CD8-positive, alpha-beta memory T cell (primary cell): ENCODE measurements at places on chromosomes 11 and 22.

DNA sequence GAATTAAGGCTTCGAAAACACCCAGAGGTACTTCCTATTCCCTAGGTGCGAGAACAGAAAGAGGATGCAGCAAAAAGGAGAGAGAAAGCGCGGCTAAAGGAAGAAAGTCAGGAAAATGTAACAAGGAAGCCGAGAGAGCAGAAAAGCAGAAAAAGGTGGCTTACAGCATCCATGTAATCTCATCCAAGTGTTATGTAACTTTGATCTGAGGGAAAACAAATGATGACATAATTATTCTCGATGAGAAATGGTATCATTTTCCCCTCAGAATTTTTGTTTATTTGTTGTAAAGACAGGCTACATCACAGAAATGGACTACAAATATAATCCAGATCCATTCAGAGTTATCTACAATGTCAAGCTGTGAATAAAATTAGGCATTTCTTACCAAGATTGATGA is 69.1 kb upstream of the APOA1 start:
- DNase-seq: no peak

DNA sequence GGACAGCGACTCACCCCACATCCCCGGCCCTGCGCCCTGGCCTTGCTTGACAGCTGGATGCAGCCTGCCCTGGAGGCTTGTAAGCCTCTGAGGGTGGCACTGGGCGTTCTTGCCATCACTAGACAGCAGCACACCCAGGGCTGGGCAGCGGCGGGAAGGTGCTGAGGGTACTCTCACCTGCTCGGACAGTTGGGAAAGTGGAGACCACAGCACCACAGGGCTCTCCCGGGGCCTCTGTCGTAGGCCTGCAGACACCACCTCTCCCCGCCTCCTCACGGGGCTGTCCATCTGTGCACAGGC is 18.8 kb upstream of the BRSK2 start:
- no peak for DNase-seq

- no peak for DNase-seq
These were observed 8.9 kb upstream of the UCP2 start for GRCh38 chr11:73991471-73992006.

DNA sequence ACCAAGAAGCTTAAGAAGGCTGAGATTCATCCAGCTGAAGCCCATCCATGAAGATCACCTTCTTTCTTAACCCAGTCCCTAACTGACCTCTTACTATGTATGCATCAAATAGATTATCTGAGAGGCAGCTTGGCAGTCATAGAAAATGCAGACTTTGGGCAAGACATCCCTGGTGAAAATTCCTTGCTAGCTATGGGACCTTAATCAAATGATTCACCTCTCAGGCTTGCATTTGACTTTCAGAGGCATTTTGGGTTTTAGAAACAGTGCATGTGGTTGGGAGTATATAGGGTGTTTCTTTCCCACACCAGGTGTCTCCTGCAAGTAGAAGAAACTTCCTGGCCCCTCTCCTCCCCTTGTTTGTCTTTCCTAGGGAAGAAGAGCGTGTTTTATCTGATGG is 188.5 kb upstream of the ISX start:
- no peak for DNase-seq

GRCh38 chr22:25027043-25027906 is 74.8 kb downstream of the KIAA1671 start:
- DNase-seq: no peak

- no peak for DNase-seq
These were observed 47.2 kb upstream of the SYT7 start for GRCh38 chr11:61627850-61628661.

- no peak for DNase-seq
These were observed 32.7 kb downstream of the METTL15 start for GRCh38 chr11:28140689-28141455.

DNA sequence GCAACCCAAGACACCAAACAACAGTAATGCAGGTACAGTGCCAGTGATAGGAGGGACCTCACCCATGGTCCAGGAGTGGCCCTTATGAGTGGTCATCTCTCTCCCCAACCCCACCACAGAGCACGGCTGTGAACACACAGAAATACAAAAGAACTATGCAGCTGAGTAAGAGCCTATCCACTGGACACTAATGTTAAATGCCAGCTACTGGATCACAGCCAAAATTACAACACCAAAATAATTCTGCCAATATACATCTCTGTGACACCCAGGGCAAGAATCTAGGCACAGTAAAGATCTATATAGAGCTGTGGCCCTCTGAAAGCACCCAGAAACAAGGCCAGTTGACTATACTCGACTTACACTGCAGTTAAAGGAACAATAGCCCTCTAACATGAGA is 22.8 kb upstream of the GPR83 start:
- no peak for DNase-seq

DNA sequence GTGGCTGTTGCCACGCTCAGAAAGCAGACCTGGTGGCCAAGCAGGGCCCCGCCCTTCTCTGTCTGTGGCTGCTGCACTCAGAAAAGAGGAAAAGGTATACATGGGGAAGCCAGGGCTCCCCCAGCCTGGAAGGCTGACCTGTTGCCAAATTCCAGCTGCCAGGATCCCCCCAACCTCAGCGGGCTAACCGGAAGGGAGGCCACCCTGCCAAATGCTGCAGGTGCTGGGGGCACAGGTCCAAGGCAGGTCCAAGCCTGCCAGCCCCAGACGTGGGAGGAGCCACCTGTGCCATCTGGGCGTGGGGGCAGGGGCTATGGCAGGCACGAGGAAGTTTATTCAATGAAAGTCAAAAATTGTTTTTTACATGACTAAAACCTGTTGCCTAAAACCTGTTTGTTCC is 2.6 kb downstream of the NPTXR start:
- DNase-seq: no peak

DNA sequence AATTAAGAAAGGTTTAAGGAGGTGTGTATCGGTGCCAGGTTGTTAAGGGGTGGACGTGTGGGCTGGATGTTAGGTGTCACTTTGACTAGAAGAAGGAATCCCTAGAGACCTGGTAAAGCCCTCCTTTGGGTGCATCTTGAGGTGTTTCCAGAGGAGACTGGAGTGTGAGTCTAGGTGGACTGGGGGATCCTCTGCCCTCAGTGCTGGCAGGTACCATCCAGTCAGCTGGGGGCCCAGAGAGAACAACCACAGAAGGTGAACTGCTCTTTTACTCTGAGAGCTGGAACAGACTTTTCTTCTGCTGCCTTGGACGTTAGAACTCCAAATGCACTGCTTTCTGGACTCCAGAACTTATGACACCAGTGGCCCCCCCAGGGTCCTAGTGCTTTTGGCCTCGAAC is 44.0 kb downstream of the SPATA19 start:
- no peak for DNase-seq

- DNase-seq: no peak
These were observed 34.5 kb downstream of the RPUSD4 start for GRCh38 chr11:126176853-126177470.

DNA sequence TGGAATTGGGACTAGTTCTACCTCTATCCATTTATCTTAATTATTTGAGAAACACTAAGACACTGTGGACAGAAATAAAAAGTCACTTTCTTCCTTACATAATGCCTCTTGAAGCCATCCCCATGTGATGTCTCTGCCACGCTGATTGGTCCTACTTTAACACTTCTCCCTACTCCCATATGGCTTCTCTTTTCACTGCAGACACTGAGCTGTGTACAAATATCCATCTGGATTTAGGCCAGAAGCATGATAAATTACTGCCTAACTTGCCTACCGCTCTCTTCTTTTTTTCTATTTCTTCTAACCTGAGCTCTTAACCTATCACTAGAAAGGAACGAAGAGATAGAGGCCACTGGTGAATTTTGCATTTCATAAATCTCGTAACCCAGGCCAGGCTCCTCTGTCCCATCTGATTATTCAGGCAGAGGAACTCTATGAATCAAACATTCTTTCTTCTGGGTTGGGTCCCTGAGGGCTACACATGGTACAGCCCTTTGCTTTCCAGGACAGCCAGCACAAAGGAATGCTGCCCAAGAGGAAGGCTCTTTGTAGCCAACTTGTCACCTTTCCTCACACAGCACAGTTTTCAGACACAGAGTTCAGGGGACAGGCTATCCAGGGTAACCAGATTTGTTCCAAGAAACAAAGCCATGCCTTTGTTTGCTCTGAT is 878.5 kb upstream of the LRRC4C start:
- no peak for DNase-seq

- no peak for DNase-seq
These were observed 35.3 kb upstream of the HORMAD2 start for GRCh38 chr22:30044881-30045493.

DNA sequence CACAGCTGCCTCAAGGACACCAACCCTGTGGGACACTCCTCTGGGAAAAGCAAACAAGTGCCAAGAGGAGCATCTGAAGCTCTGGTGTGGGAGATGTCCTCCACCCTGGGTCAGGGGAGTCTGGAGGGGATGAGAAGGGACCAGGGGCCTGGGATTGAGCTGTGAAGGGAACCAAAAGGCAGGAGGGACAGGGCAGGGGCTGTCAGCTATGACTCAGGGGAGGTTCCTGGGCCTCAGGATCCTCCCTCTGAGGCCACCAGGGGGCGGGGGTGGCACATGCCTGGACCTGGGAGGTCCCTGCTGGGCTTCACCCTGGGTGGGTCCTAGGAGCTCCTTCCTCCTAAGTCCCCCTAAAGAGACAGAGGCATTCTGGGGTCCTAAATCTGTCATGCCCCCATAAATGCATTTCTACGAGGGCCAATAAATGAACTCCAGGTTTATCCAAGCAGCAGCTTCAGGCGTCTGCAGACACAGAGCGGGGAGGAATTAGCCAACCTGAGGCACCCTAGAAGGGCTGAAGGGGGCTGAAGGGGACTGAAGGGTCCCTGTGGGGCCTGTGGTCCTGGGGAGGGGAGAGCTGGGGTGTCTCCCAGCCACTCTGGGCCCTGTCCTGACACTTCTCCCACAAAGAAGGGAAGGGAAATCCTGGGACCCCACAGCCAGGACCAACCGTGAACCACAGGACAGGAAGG is 31.9 kb upstream of the IGLL5 start:
- peak; percentile 21 for DNase-seq

DNA sequence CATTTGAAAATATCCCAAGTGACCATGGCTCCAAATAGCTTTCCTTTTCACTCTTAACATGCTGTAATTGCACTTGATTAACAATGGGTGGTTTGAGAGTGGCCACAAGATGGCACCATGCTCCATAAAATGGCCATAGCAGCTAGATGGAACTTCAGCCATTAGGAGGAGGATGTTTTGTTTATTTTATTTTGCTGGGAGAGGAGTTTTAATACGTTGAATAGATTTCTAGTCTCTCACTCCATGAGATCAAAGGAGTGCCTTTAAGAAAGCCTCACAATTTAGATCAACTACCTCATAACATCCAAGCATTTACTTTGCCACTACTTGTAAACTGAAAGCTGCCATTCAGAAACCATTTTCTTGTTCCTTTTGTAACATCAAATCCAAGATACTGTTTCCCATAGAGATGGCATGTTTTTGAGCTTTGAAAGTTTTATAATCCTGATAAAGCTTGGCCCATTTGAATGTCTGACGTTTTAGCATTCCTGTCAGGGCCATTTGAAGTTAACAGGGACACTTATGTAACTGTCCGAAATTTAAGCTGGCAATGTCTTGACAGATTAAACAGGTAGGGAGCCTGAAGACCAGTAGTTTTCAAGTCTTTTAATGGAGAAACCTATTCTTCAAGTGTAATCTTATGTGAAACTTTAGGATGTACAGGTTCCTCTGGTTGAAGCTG is 4.7 kb downstream of the FEN1 start:
- DNase-seq: peak; percentile 59

DNA sequence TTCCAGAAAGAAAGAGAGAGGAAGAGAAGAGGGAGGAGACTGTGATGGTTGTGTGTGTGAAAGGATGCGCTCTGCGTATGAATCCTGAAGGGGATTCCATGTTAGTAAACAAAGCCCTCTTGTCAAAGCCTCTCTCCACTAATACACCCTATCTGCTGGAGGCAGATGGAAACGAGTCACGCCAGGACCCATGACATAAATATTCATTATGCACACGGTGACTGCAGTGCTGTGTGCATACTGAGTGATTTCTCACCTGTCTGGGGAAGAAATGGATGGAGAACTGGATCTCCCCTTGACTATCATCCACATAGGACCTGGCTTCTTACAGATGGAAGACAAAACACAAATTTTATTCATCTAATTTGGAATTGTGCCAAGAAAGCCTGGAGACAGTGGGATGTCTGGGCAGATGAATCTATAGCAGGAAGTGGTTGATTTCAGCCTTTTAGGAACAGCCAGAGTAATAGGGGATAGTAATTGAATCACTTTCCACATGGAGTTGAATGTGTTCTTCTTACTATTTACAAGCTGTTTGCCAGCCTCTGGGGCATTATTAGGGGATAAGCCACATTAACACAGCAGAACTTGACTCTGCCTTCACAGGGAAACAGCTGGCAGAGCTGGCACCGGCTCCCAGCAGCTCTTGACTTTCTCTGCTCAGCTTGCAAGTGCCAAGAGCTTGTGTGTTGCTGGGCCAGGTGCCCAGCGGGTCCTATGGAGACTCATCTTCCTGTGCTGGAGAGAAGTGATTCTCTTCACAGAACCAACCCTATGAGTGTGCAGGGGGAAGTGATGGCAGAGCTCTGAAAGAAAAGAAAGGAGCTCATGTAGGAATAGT is 9.0 kb downstream of the MTNR1B start:
- no peak for DNase-seq

DNA sequence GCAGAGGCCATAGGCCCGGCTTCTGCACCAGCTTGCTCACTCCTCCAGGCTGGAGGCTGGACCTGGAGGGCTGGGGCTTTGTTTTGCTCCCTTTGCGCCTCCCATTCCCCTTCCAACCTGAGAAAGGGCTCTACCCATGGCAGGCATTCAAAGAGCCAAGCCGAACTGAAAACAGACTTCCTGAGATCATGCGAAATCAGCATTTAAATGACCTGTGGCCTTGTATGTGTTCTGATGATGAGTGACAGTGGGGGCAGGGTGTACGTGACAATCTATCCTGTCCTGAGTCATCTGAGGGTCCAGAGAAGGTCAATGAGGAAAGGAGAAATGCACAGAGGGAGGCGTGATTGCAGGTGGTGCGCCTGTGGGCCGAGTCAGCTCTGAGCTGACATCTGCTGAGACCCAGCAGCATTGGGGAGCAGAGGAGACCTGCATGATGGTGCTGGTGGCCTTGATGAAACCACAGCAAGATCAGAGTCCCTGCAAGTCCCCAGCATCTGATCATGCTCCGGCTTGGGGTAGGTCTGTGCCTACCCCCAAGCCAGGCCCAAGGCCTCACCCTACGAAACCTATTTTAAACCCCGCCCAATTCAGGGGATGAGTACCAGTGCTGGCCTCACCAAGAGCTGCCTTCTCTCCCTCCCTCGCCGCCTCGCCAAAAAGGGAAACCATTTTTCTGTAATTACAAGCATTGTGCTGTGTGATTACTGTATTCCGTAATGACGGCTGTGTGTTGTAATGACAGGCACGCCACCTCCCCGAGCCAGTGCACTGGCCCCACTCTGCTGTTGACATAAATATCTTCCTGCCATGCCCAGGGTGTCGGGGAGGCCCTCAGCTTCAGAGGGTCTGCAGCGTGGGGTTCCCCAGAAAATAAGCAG is 95.2 kb upstream of the ANO1 start:
- no peak for DNase-seq
